Neuronal stem cell (in vitro differentiated cells): ENCODE measurements at places on chromosomes 6 and 20.

DNA sequence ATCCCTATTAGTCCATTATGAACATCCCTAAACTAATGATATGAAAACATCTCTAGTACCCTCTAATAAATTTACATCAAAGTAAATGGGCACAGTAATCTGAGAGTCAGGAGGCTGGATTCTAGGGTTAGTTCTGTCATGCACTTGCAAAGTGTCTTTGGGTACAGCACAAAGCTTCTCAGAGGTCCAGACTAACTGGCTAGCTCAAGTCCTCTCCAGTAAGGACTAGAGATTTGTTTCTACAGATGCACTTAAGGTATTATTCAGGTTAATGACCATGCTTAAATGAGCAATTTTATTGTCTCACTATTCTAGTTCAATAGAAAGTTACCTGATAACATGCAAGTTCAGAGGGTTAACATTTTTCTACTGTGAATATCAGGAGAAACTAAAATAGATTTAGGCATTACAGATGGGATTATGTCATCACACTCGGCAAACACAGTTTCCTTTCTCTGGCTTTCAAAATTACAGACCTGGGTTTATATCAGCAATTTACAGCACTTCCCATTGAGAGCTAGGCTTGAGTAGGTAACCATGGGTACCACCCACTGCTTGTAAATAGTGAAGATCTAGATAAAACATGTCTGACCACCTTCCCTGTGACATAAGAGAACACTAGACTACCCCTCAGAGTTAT is 402.9 kb upstream of the RUNX2 start:
- no peaks in the 10 kb centered on the region for H3K36me3 ChIP-seq
- no peaks in the 10 kb centered on the region for H3K4me1 ChIP-seq
- no peak for DNase-seq
- no peak overlapping the region for H3K27ac ChIP-seq
- H3K4me3 ChIP-seq = no peak overlapping the region

DNA sequence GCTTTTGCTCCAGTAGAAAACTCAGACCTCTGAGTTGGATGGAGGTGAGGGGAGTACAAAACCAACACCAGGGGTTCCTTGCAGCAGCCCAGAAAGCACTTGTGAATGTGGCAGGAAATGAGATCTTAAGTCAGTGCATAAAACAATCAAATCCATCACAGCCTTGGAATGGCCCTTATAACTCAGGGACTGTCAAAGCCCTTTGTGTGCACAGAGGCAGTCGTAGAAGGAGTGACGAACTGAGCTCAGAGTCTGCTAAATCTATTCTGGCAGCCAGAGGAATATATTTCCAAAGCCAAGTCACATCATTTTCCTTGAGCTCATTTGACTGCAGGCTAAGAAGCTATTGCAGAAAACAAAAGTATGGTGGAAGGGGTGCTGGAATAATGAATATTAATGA is 676.6 kb downstream of the DHX35 start:
- no peaks in the 10 kb centered on the region for H3K4me1 ChIP-seq
- no peaks in the 10 kb centered on the region for H3K36me3 ChIP-seq
- DNase-seq = no peak
- H3K4me3 ChIP-seq = no peak overlapping the region
- H3K27ac ChIP-seq = no peak overlapping the region

DNA sequence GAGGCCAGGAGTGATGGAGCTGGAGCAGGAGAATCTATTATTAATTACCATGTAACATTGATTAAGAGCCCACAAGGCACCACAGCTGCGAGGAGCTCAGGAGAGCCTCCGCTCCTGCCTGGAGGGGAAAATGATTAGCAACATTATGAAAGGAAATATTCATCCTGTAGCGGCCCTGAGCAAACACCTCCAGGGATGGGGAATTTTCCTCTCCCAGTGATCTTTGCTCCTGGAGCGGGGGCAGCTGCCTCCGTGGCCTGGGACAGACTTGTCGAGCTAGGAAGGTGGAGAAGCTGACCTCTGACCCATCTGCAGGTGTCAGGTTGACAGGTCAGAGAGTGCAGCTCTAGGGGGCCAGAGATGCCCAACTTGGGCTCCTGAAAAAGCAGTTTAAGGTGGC is 40.1 kb upstream of the SIRPA start:
- no peak for DNase-seq
- no peaks in the 10 kb centered on the region for H3K27me3 ChIP-seq
- H3K4me3 ChIP-seq = no peak overlapping the region
- H3K4me1 ChIP-seq = peaks cover 1% of the 10 kb centered on the region
- no peak overlapping the region for H3K27ac ChIP-seq

DNA sequence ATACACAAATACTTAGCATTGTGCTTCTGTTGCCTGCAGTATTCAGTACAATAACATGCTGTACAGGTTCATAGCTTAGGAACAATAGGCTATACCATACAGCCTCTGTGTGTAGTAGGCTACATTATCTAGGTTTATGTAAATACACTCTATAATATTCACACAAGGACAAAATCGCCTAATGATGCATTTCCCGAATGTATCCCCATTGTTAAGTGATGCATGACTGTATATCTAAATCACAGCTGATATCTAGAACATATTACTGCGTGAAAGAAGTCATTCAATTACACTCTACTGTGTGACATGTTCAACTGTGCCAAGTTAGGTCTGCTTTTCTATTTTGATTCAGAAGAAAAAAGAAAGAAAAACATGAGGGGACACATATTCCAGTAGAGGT is 633.5 kb downstream of the RFPL4B start:
- no peaks in the 10 kb centered on the region for H3K27me3 ChIP-seq
- no peaks in the 10 kb centered on the region for H3K36me3 ChIP-seq
- H3K4me1 ChIP-seq = peaks cover 3% of the 10 kb centered on the region
- no peak overlapping the region for H3K4me3 ChIP-seq
- DNase-seq = no peak

GRCh38 chr6:31144296-31144969 is 5.6 kb upstream of the PSORS1C2 start:
- H3K27me3 ChIP-seq = no peaks in the 10 kb centered on the region
- no peak overlapping the region for H3K27ac ChIP-seq
- no peak overlapping the region for H3K4me3 ChIP-seq
- no peaks in the 10 kb centered on the region for H3K4me1 ChIP-seq
- no peak for DNase-seq
- peaks cover 57% of the 10 kb centered on the region for H3K36me3 ChIP-seq

GRCh38 chr20:15986690-15987089 is 586.6 kb downstream of the KIF16B start:
- H3K27me3 ChIP-seq = no peaks in the 10 kb centered on the region
- H3K4me1 ChIP-seq = no peaks in the 10 kb centered on the region
- DNase-seq = no peak
- H3K36me3 ChIP-seq = no peaks in the 10 kb centered on the region
- H3K27ac ChIP-seq = no peak overlapping the region

- H3K36me3 ChIP-seq = no peaks in the 10 kb centered on the region
- no peak overlapping the region for H3K27ac ChIP-seq
- no peak overlapping the region for H3K4me3 ChIP-seq
Measured at GRCh38 chr6:149918151-149918905, 4.6 kb downstream of the RAET1G start.

- peaks cover 5% of the 10 kb centered on the region for H3K27me3 ChIP-seq
- H3K36me3 ChIP-seq = no peaks in the 10 kb centered on the region
- peak overlapping the region; percentile 16 for H3K4me3 ChIP-seq
Measured at GRCh38 chr6:33590531-33591198, 10.6 kb upstream of the BAK1 start.

- H3K27me3 ChIP-seq = no peaks in the 10 kb centered on the region
- no peaks in the 10 kb centered on the region for H3K36me3 ChIP-seq
- no peak for DNase-seq
- no peaks in the 10 kb centered on the region for H3K4me1 ChIP-seq
- no peak overlapping the region for H3K27ac ChIP-seq
Measured at GRCh38 chr6:105624021-105624420, 221.1 kb upstream of the PREP start.

GRCh38 chr6:110410511-110410910 is 4.9 kb downstream of the DDO start:
- H3K27me3 ChIP-seq = peaks cover 13% of the 10 kb centered on the region
- no peak overlapping the region for H3K27ac ChIP-seq
- no peaks in the 10 kb centered on the region for H3K36me3 ChIP-seq
- no peak overlapping the region for H3K4me3 ChIP-seq

DNA sequence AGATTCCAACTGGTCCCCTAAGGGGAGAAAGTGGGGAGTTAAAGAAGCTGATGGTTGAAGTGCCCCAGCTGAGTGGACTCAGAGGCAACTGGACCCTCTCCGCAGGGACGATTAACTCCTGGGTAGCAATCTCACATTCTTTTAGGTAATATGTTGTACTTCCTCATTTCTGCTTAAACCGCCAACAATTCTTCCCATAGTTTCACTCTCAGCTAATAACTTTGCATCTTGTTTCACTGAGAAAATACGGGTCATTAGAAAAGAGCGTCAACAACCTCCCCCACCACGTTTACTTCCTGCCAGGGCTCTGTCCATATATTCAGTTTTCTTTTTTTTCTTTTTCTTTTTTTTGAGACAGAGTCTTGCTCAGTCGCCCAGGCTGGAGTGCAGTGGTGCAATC is 39.5 kb upstream of the CHD6 start:
- H3K4me3 ChIP-seq = no peak overlapping the region
- no peak overlapping the region for H3K27ac ChIP-seq
- no peaks in the 10 kb centered on the region for H3K27me3 ChIP-seq
- DNase-seq = no peak
- H3K36me3 ChIP-seq = no peaks in the 10 kb centered on the region

DNA sequence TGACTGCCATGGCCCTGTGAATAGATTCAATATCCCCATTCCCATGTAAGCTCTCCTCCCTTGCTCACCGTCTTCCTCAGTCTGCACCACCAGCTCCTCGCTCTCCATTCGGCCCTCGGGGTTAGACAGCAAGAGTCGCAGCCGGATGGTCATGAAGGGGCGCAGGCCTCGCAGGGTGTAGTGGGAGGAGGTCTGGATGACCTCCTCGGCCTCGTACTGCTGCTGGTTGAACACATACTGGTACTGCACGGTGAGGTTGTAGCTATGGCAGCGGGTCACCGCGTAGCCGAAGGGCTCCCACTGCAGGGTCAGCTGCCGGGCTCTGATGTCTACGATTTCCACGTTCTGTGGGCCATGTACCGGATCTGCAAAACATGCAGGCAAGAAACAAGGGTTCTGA is 717.5 kb downstream of the PTPRT start:
- no peak for DNase-seq
- no peaks in the 10 kb centered on the region for H3K27me3 ChIP-seq
- no peak overlapping the region for H3K4me3 ChIP-seq
- no peaks in the 10 kb centered on the region for H3K36me3 ChIP-seq
- H3K27ac ChIP-seq = no peak overlapping the region
- H3K4me1 ChIP-seq = no peaks in the 10 kb centered on the region

- H3K4me3 ChIP-seq = peak overlapping the region; percentile 66
- DNase-seq = no peak
- H3K36me3 ChIP-seq = peaks cover 10% of the 10 kb centered on the region
- no peak overlapping the region for H3K27ac ChIP-seq
- H3K4me1 ChIP-seq = no peaks in the 10 kb centered on the region
Measured at GRCh38 chr6:20135677-20136268, 76.5 kb downstream of the MBOAT1 start.

DNA sequence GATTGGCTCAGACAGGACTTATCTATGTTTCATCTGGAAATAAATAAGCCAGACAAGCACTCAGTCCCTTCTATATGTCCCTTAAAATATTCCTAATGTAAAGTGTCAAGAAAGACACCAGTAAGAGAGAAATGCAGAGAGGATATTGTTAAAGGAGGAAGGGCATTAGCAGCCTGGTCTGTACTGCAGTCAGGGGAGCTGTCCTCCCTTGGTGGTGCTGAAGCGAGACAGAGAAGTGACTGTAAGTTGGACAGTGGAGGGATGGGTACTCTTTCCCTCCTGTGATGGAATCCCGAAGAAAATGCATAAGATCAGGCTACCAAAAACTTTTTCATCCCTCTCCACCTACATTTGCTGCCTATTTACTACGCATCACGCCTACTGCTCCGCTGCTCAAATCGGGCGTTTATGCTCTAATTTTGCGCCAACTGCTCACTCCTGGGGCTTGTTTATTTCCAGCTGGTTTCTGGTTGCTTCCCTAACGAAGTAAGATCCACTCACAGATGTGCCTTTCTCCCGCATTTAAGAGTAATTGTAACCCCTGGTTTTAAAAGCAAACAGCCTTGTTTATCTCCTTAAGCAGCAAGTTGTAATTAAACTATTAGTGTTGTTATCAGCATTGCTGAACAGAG is 35.2 kb downstream of the PHACTR1 start:
- peak; percentile 78 for DNase-seq
- H3K36me3 ChIP-seq = no peaks in the 10 kb centered on the region
- H3K27ac ChIP-seq = no peak overlapping the region

DNA sequence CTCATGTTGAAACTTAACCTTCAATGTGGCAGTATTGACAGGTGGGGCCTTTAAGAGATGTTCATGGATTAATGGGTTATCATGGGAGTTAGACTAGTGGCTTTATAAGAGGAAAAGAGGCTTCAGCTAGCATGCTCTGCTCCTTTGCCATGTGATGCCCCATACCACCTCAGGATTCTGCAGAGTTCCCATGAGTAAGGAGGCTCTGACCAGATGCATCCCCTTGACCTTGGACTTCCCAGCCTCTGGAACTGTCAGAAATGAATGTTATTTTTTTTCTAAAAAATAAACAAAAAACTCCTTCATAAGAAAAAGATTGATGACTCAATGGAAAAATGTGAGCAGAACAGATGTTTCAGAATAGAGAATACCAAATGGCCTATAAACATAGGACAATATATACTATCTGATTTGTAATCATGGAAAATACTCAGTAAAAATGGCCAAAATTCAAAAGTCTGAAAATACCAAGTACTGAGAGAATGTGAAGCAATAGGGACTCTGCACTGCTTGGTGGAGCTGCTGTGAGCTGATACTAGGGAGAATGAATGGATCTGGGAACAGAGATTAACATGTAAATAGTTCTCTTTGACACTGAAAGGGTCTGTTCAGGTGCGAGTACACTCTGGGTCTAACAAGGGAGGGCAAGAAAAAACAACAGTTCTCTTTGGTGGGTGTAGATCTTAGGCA is 7.4 kb upstream of the TRIM39 start:
- no peaks in the 10 kb centered on the region for H3K27me3 ChIP-seq
- H3K27ac ChIP-seq = no peak overlapping the region
- peaks cover 2% of the 10 kb centered on the region for H3K4me1 ChIP-seq
- no peak for DNase-seq

GRCh38 chr20:44056010-44056698 is 130.8 kb downstream of the JPH2 start:
- no peaks in the 10 kb centered on the region for H3K27me3 ChIP-seq
- no peaks in the 10 kb centered on the region for H3K4me1 ChIP-seq
- no peak overlapping the region for H3K4me3 ChIP-seq
- H3K36me3 ChIP-seq = no peaks in the 10 kb centered on the region

GRCh38 chr6:130810307-130811030 is 16.7 kb upstream of the SMLR1 start:
- H3K27ac ChIP-seq = no peak overlapping the region
- no peaks in the 10 kb centered on the region for H3K36me3 ChIP-seq
- H3K4me3 ChIP-seq = no peak overlapping the region
- no peak for DNase-seq
